ENCODE measurements at places on chromosomes 5 and 9.

DNA sequence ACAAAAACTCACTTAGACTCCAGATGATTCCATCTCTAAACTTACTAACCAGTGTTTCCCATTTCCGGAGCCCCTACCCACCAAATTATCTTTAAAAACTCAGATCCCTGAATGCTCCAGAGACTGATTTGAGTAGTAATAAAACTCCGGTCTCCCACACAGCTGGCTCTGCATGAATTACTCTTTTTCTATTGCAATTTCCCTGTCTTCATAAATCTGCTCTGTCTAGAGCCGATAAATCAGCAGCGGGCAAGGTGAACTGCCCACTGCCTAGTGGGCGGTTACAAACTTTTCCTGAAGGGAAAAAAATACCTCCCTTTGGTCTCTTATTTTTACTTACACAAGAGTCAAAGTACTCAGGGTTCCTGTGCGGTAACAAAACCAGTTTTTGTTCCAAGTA lies 624.4 kb upstream of the RORB start:
- no peak overlapping the region for H3K27ac ChIP-seq
- no peaks in the 10 kb centered on the region for H3K4me1 ChIP-seq
- no peak overlapping the region for H3K4me3 ChIP-seq
- no peaks in the 10 kb centered on the region for H3K27me3 ChIP-seq
- DNase-seq, result no peak
- no peaks in the 10 kb centered on the region for H3K36me3 ChIP-seq

GRCh38 chr5:11182441-11183080 lies 421.5 kb upstream of the DAP start:
- H3K4me3 ChIP-seq, result no peak overlapping the region
- H3K4me1 ChIP-seq, result no peaks in the 10 kb centered on the region

GRCh38 chr5:31531543-31531887 lies 378 bp downstream of the DROSHA start:
- DNase-seq, result peak; percentile 26
- H3K36me3 ChIP-seq, result no peaks in the 10 kb centered on the region
- peak overlapping the region; percentile 88 for H3K27ac ChIP-seq
- H3K27me3 ChIP-seq, result no peaks in the 10 kb centered on the region

- no peaks in the 10 kb centered on the region for H3K27me3 ChIP-seq
- H3K36me3 ChIP-seq, result no peaks in the 10 kb centered on the region
- no peak overlapping the region for H3K27ac ChIP-seq
Observed at GRCh38 chr5:143024228-143024920, 254.2 kb downstream of the ARHGAP26 start.

DNA sequence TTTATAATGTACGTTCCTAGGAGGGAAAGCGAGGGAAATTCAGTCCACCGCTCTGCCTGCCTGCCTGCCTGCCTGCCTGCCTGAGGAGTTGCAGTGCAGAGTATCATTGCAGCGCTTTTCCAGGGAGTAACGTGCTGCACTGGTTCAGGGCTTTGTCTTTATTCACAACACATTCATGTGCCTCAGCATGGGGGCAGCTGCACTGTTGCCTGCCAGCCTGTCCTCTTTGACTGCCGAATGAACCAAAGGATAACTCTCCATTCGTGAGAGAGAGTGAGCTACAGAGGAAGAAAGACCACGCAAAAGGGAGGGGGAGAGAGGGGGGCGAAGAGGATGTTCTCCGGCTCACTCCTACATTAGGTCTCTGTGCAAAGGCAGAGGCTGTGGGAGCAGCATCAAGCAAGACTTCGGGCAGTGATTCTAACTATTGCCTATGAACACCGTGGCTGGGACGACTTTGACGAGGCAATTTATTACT lies 791.2 kb downstream of the MAT2B start:
- H3K27ac ChIP-seq, result no peak overlapping the region
- no peak overlapping the region for H3K4me3 ChIP-seq
- no peaks in the 10 kb centered on the region for H3K36me3 ChIP-seq
- no peaks in the 10 kb centered on the region for H3K27me3 ChIP-seq

DNA sequence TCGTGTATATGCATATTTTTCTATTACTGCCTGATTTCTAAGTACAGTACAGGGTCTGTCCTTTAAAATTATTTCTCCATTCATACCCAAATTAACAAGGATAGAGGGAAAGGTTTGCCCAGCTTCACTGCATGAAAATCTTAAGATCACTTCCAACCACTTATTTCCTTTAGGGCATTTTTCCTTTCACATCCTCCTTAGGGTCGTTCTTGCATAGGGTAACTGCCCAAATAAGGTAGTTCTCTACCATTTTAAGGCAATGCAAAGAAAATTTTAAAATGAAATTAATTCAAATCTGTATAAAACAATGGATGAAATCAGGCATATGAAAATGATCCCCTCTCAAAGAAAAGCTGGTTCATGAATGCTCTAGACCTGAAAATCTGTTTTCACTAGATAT lies 4.1 kb upstream of the CDC20B start:
- H3K27me3 ChIP-seq, result peaks cover 88% of the 10 kb centered on the region
- no peak overlapping the region for H3K27ac ChIP-seq
- H3K36me3 ChIP-seq, result no peaks in the 10 kb centered on the region

DNA sequence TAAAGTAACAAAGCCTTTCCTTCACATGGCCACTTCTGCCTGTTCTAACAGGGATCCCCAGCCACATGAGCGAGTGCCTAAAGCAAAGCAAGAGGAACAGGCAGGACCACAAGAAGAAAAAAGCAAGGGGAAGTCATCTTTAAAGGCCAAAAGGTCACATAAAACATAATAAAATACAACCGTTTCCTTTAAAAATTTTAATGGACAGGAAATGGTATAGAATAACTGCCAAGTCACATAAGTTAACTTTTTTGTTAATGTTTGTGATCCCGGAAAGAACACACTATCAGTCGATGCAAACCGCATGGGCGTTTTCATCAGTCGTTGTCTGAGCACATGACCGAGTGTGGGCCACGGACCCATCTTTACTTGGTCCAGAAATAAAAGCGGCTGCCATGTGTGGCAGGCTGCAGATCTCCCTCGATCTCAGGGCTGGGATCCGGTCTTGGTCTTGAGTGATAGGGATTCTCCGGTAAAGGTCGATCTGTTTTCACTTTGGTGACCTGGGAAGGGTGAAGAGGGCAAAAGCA lies 15.6 kb downstream of the NDUFA8 start:
- H3K4me3 ChIP-seq, result no peak overlapping the region
- no peak overlapping the region for H3K27ac ChIP-seq
- H3K36me3 ChIP-seq, result peaks cover 62% of the 10 kb centered on the region
- no peaks in the 10 kb centered on the region for H3K27me3 ChIP-seq
- no peaks in the 10 kb centered on the region for H3K4me1 ChIP-seq

DNA sequence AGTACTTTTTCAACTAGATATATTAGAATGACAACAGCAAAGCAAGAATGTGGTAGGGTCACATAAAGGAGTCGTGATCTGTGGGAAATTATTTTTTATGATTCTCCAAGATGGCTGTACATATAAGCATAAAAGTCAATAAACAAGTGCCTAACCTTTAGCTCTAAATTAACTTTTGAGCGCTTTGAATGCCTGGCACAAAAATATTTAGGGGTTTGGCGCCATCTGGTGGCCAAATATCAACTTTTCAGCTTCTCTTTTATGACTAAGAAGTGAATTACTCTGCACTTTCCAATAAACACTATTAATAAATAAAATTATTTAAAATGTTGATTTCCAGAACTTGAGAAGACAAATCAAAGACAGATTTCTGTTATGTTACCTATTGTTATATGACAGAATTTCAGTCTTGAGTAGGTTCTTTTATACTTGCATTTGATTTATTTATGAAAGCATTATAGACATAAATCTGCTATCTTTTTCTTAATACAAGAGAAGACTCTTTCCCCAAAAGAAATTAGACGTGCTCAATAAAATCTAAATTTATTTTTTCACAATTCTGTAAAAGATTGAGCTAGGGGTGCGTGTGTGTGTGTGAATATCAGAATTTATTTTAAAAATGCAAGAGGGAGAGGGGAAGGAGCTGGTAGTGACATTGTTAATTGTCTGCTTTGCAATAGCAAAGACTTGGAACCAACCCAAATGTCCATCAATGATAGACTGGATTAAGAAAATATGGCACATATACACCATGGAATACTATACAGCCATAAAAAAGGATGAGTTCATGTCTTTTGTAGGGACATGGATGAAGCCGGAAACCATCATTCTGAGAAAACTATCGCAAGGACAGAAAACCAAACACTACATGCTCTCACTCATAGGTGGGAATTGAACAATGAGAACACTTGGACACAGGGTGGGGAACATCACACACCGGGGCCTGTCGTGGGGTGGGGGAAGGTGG lies 36.7 kb upstream of the ARRDC3 start:
- H3K4me3 ChIP-seq, result no peak overlapping the region
- H3K4me1 ChIP-seq, result peaks cover 10% of the 10 kb centered on the region
- no peaks in the 10 kb centered on the region for H3K36me3 ChIP-seq
- no peaks in the 10 kb centered on the region for H3K27me3 ChIP-seq

DNA sequence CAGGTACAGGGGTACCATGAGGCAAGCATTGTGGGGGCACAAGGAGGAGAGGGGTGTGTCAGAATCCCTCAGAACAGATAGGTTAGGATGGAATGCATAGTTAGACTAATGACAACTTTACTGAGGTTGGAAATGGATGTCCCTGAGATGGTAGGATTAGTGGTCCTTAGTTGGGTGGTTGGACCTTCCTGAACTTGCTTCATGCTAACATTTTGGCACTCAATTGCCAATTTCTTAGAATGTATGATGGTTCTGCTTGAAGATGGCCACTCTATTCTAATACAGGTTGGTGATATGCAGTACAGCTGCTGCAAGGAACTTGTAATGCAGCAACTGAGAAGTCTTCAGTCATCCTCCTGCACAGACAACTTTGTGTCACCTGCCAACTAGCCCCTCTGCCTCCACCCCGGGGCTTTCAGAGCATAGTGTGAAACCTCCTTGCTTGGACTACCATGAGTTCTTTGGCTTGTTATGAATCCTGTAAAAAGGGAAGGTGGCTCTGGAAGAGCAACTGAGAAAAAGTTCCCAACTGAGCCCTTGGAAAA lies 5.4 kb downstream of the CCNI2 start:
- no peak overlapping the region for H3K27ac ChIP-seq
- peaks cover 5% of the 10 kb centered on the region for H3K4me1 ChIP-seq
- H3K36me3 ChIP-seq, result no peaks in the 10 kb centered on the region
- no peak overlapping the region for H3K4me3 ChIP-seq
- H3K27me3 ChIP-seq, result peaks cover 3% of the 10 kb centered on the region
- DNase-seq, result no peak

DNA sequence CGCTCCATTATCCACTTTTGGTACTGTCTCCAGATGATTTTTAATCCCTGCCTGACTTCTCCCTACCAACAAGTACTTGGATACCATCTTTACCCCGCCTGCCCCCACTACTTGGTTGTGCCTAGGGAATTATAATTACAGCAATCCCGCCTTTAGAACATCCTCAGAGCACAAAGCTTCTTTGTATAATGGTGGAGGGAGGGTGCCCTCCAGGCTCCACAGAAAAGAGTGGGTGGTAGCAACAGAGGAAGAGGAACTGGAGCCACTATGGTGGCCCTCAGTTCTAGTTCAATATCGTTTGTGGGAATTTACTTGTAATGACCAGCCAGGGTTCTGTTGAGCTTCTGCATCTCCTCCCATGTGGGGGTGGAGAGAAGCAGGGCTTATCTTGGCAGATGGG lies 79.0 kb upstream of the RNF38 start:
- no peak overlapping the region for H3K27ac ChIP-seq
- no peaks in the 10 kb centered on the region for H3K36me3 ChIP-seq
- no peaks in the 10 kb centered on the region for H3K27me3 ChIP-seq
- H3K4me3 ChIP-seq, result no peak overlapping the region
- H3K4me1 ChIP-seq, result peaks cover 10% of the 10 kb centered on the region
- DNase-seq, result no peak

DNA sequence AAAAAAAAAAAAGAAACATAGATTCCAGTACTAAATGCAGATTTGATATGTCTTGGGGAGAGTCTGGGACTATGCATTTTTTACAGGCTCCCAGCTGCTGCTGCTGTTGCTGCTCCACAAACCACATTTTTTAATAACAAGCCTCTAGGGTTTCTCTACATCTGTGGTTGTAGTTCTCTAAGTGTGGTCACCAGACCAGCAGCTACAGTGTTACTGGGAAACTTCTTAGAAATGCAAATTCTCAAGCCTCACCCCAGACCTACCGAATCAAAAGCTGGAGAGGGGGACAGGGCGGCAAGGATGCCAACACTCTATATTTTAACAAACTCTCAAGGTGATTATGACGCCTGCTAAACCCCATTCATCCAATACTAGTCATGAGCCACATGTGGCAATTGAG lies 293.4 kb upstream of the PTGER4 start:
- peak overlapping the region; percentile 6 for H3K27ac ChIP-seq
- H3K27me3 ChIP-seq, result no peaks in the 10 kb centered on the region
- no peaks in the 10 kb centered on the region for H3K36me3 ChIP-seq

GRCh38 chr5:31059889-31060288 lies 133.6 kb upstream of the CDH6 start:
- H3K27me3 ChIP-seq, result no peaks in the 10 kb centered on the region
- DNase-seq, result no peak
- H3K36me3 ChIP-seq, result no peaks in the 10 kb centered on the region
- H3K4me3 ChIP-seq, result no peak overlapping the region

DNA sequence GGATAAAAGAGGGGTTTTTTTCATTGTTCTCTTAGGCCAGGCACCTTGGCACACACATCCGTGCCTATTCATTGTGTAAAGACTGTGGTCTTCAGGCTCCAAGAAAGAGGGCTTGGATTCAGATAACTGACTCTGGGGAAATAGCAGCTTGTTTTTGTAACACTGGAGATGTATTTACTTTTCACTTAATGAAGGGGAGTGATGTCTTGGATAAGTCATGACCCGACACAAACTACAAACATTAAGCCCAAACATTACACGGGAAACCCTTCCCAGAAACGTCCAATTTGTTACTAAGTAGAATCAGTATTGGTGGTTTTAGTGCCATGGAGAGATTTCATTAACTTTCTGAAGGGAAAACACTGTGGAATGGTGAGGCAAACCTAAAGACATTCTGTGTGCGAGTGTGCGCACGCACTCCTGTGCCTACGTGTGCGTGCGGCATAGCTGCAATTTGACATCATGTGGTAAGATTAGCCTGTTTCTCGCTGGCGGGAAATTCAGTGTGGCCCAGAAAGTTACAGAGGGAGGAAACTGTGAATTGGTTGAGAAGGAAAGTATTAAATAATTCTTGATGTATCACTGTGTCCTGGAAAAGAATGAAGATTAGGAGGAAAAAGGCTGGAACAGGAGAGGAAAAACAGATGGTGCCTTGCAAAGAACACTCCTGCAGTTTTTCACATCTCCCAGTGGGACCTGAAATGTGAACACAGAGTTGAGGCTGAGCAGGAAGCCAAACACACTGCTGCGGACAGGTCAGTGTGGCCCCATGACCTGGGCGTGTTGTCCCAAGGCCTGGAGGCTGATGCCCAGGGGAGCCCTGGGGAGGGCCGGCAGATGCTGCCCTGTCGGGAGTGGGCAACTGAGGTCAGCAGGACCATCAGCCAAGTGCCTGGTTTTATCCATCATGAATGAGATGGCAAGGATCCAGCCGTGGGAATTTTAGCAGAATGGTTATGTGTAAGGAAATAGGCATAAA lies 108.5 kb downstream of the GAS1 start:
- no peaks in the 10 kb centered on the region for H3K36me3 ChIP-seq
- DNase-seq, result no peak
- H3K27me3 ChIP-seq, result no peaks in the 10 kb centered on the region
- no peak overlapping the region for H3K4me3 ChIP-seq
- H3K4me1 ChIP-seq, result no peaks in the 10 kb centered on the region

Measured in transverse colon (tissue), 4 donors.